Activated T-helper 1 cell treated with anti-CD3 and anti-CD28 coated beads, Interleukin-2, amount 50 U/mL, for 16 hours (primary cell): ENCODE measurements at places on chromosomes 1 and 21.

GRCh38 chr1:43872280-43872679 is 61.3 kb upstream of the ARTN start:
- no peak for DNase-seq

DNA sequence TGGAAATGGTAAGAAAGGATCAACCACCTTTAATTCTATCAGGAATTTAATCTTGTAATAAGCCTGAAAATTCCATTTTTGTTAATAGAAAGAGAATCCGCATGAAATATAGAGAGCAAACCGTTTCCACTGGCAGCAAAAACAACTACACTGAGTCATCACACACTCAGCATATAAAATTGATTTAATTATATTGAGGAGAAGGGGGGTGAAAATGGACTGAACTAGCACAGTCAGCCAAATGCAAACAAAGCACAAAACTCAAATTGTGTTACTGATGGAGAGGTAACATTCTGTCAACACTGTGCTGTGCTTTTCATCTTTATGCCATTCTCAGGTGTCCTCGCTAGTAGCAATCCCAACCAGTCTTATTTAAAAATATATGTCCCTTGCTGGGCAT is 1583.9 kb downstream of the MRPL39 start:
- DNase-seq, result no peak

GRCh38 chr1:220441211-220441610 is 86.7 kb upstream of the MARK1 start:
- no peak for DNase-seq

GRCh38 chr1:151512801-151513625 is 1.8 kb downstream of the CGN start:
- DNase-seq, result no peak

- no peak for DNase-seq
Observed at GRCh38 chr1:20358761-20359263, 68.1 kb downstream of the VWA5B1 start.

DNA sequence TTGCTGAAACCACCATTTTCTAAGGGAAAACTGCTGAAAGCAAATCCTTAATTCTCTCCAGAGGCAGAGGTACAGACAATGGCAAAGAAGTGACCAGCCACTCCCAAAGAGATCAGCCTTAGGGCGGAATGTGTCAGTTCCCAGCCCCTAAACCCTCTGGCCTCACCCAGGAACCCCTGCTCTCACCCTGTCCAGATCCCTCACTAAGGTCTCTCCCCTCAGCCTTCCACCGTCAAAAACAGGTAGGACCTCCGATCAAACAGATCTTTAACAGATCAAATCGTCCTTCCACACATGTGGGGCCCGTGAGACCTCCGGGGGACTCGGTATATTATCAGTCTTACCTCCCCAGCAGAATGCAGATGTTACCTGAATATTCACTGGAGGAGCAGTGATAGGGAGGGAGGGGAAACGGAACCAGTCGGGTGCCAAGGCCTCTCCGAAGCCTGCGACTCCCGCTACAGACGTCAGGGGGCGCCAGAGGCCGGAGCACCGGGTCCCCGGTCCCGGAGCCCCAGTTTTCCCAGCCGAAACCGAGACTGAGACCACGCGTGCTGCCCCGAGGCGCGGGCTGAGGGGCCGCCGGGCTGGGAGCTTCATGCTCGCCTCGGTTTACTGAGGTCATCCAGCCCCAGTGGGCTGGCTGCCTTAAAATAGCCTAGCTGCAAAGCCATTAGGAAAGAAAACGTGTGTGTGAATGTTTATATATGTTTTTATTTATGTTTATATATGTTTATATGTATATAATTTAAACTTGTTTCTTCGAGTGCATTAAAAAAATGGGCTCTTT is 23.6 kb downstream of the GPA33 start:
- DNase-seq, result peak; percentile 71

DNA sequence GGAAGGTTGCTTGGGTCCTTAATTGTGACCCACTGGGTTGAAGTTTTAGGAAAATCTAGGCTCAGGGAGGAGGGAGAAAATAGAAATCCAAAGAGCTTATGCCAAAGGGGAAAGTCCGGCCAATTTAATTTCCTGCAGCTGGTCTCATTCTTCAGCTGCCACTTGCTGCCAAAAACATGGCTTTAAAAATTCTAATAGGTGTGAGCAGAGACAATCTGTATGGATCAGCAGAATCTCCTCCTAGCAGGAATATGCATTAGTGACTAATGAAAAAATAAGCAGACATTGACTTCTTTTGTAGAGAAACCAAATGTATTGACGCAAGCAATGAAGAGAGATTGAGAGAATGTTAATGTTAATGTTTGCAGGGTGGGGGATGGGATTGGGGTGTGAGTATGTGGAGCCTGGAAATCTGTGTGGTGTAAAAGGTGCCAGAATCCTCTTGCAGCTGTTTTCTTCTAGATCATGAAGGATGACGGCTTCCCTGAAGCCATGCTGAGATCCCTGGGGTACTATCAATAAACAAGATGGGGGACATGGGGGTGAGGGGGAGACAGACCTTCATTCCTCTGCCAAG is 35.3 kb downstream of the VWA5B1 start:
- DNase-seq, result no peak

GRCh38 chr1:87284456-87285240 is 44.0 kb upstream of the LMO4 start:
- DNase-seq, result no peak

- DNase-seq, result no peak
Observed at GRCh38 chr1:245528258-245528635, 373.5 kb downstream of the KIF26B start.

DNA sequence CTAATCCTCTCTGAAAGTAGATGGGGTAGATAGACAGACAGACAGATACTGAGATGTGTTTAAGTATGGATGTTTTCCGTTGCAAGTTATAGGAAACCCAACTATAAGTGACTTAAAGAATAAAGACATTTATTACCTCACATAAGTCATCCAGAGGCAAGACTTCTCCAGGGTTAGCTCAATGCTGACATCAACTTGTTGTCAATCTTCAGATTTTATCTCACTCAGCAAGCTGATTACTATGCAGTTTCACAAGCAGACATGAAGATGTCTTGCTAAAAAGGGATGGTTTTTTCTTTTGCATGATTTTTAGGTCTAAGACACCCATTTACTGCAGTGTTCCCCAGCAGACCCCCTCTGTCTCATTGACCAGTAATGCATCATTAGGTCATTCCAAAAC is 30.7 kb upstream of the ZNF362 start:
- DNase-seq, result no peak

DNA sequence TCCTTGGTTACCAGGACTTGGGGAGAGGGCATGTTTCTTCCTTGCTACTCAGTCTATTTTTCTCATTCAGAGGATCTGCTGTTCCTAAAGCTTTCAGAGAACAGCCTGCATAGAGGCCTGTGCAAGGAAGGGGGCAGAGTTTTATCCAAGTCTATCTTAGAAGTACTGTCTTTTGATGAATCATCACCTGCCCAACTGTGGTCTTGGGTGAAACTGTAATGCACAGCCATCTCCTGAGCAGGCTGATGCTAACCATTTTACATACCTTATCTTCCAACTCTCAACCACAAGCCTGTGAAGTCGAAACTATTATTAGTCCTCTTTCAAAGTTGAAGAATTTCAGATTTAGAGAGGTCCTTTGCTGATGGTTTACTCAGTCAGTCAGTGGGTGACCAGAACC is 368.0 kb downstream of the HHAT start:
- no peak for DNase-seq

- no peak for DNase-seq
Observed at GRCh38 chr1:93629101-93630059, 52.3 kb downstream of the BCAR3 start.

DNA sequence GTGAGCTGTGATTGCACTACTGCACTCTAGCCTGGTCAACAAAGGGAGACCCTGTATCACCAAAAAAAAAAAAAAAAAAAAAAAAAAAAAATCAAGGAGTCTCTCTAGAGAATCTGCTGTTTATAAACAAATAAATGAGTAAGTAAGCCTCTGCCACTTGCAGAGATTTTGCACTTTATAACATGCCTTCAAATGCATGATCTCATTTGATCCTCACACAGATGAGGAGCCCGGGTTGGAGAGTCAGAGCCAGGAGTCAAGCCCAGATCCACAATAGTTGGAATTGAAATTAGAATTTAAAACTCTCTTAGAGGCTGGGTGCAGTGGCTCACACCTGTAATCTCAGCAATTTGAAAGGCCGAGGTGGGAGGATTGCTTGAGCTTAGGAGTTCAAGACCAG is 4.0 kb downstream of the PRELP start:
- no peak for DNase-seq

DNA sequence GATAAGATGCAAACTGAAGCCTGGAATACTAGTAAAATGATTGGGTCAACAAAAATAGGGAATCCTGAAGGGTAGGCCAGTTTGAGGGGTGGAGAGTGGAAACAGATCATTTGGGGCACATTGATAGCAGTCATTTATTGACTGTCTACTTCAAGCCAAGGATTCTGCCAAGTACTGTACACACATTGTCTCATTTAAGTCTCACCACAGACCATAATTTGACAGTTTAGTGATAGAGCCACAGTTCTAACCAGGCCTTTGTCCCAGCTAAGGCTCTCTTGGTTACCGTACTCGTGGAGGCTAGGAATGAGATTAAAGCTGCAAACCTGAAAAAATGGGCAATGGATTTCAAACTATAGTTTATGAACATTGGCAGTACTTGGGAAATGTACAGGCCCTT is 11.2 kb downstream of the RBM15 start:
- no peak for DNase-seq

DNA sequence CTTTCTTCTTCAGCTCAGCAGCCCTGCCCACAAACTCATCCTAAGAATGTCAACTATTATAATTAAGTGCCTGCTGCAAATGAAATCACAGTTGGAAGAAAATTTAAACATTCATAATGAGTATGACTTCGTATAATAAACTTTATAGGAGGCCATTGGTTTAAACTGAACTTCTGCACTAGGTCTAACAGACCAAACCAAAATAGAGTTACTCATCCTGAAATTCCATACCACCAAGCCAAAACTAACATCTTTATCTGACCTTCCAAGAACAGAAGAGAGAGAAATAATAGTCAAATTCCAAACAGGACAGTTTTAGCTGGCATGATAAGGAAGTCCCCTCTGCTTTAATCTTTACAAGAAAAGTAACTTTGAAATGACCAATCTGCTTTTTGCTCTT is 472.4 kb upstream of the PRMT6 start:
- no peak for DNase-seq

GRCh38 chr1:39779821-39780220 is 8.7 kb upstream of the OXCT2 start:
- DNase-seq, result no peak

DNA sequence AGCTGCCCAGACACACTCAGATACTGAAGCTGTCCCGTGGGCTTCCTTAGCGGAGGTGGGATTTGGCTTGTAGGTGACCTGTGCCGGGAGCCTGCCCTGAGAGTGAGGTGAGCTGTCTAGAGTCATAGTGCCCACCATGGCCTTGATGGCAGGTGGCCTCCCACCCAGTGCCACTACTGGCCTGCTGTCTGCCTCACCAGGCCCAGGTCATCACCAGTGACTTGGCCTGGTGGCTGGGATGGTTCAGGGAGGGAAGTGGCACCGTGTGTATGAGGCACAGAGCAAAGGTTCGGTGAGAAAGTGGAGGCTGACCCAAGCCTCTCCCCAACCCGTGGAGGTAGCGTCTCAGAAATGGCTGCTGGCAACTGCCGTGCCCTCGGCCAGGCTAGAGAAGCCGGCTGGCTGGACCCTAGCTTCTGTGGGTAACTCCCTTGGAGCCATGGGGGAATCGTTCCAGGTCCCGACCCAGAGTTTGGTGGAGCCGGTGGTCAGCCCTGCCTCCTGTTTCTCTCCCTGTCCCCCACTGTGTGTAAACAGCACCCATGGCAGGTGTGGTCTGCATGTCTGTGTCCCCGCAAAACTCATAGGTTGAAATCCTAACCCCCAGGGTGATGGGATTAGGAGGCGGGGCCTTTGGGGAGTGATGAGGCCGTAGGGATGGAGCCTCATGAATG is 155.4 kb upstream of the C1orf174 start:
- DNase-seq, result no peak

DNA sequence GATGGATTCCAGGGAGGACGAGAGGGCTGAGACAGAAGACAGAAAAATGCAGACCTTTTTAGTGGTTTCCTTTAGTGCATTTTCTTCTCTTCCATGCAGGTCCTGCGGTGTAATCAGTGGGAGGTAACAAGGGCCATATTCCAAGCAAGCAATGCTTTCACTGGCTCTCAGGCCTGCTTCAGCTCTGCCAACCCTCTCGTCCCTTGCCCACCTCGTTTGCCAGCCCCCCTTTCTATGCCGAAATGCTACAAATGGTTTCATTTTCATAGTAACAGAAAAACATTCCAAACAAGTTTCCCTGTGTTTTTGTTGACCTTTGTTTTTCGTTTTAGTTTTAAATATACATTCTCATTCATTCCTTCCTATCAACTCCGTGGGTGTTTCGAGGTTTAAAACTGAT is 443.1 kb downstream of the TTLL7 start:
- DNase-seq, result no peak

GRCh38 chr21:46004168-46004861 is 22.7 kb downstream of the COL6A1 start:
- DNase-seq, result no peak

GRCh38 chr1:198604975-198605374 is 33.9 kb upstream of the PTPRC start:
- no peak for DNase-seq

GRCh38 chr1:101131239-101131843 is 105.5 kb upstream of the S1PR1 start:
- DNase-seq, result no peak

- no peak for DNase-seq
Observed at GRCh38 chr1:45170151-45170742, 36.2 kb downstream of the ZSWIM5 start.

DNA sequence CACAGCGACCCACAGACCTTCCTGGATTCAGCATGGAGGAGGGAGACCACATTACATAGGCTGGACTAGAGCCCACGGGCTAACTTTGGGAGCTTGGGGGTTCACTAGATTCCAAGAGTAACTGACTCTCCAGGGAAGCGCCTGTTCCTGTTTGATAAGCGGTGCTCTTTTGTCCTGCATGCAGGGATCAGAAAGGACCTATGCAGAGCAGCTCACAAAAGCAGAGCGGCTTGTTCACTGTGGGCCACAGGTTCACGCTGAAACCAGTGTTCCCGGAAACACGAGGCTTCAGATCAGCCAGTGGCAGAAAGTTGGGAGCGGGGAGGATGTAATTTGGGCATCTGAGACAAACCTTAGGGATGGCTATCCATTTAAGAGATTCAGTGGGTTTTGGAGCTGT is 403.9 kb downstream of the PCP4 start:
- no peak for DNase-seq

GRCh38 chr1:228370941-228371740 is 35.5 kb downstream of the TRIM11 start:
- no peak for DNase-seq

- no peak for DNase-seq
Observed at GRCh38 chr1:246690100-246690499, 34.1 kb upstream of the SCCPDH start.

DNA sequence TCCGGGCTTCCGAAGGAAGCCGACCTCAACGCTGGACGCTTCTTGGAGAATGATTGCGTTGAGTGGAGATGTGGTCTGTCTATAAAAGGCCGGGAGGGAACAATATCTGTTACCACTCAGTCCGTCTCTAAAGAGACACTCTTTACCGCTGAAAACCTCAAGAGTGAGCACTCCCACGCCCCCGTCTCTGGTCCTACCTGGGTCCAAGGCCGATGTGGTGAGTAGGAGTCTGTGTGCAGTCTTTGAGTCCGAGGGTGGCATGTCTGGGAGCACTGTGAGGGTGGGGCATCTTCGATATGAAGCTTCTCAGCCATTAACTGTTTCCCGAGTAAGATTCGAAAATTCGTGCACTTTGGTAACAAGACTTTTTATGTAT is 576 bp downstream of the ZFP69 start:
- no peak for DNase-seq
